Bronchus fibroblast of lung (primary cell): ENCODE measurements at places on chromosomes 7 and 10. TPM values are rescaled to one million over a fixed set of nuclear protein-coding genes. Genes with fewer than 3 reads are reported as not detected.

Gene RTKN2
- 0.89 and 2.0 TPM in 2 replicates for total RNA-seq

Gene EEPD1
- total RNA-seq: 1.7 and 2.1 TPM in 2 replicates

Gene MUC3A
- total RNA-seq: not detected in 2 replicates

Gene BTBD16
- not detected in 2 replicates for total RNA-seq

Gene AP5Z1
- 19.9 and 21.2 TPM in 2 replicates for total RNA-seq

Gene CYP3A7
- 0.34 TPM in 1 of 2 replicates, not detected in the other for total RNA-seq

Gene GPR141
- total RNA-seq: not detected in 2 replicates

Gene OR13A1
- not detected in 2 replicates for total RNA-seq

Gene ZNF503
- total RNA-seq: 13.4 and 17.0 TPM in 2 replicates

Gene PPP1R3A
- total RNA-seq: not detected in 2 replicates

Gene CYP2W1
- total RNA-seq: under 0.01 TPM in 1 of 2 replicates, not detected in the other

Gene KLF14
- total RNA-seq: not detected in 2 replicates

Gene ZNF804B
- total RNA-seq: not detected in 2 replicates

Gene COL28A1
- total RNA-seq: 0.17 TPM in 1 of 2 replicates, not detected in the other

Gene ERVW-1
- not detected in 2 replicates for total RNA-seq

Gene NKX1-2
- total RNA-seq: not detected in 2 replicates

Gene DDC
- not detected in 2 replicates for total RNA-seq

Gene ZFAND4
- total RNA-seq: 5.9 and 7.1 TPM in 2 replicates

Gene ASZ1
- not detected in 2 replicates for total RNA-seq

Gene FAM241B
- total RNA-seq: 0.45 TPM in 1 of 2 replicates, not detected in the other

Gene DPYSL4
- 5.9 and 7.1 TPM in 2 replicates for total RNA-seq

Gene SLC29A4
- total RNA-seq: 4.2 and 5.2 TPM in 2 replicates

Gene OR2A1
- total RNA-seq: under 0.01 TPM in 2 replicates
